Peyer's patch (tissue), 4 donors: ENCODE measurements at places on chromosomes 2 and 18. TPM values are rescaled to one million over a fixed set of nuclear protein-coding genes. Genes with fewer than 3 reads are reported as not detected.

HJURP gene
- 6.3 TPM for total RNA-seq

PSD4 gene
- 234 TPM for total RNA-seq

GTF2A1L gene
- not detected for total RNA-seq

CCDC74B gene
- not detected for total RNA-seq

IL1A gene
- not detected for total RNA-seq

TRIP12 gene
- total RNA-seq: 343 TPM

GRCh38 chr2:217739741-217740140 lies 263.1 kb downstream of the TNS1 start:
- no peak for DNase-seq

GRCh38 chr2:207720517-207721187 lies 9.2 kb downstream of the CCNYL1 start:
- no peak for DNase-seq

- DNase-seq: no peak
Observed at GRCh38 chr2:121282800-121283385, 2.1 kb downstream of the TFCP2L1 start.

DNA sequence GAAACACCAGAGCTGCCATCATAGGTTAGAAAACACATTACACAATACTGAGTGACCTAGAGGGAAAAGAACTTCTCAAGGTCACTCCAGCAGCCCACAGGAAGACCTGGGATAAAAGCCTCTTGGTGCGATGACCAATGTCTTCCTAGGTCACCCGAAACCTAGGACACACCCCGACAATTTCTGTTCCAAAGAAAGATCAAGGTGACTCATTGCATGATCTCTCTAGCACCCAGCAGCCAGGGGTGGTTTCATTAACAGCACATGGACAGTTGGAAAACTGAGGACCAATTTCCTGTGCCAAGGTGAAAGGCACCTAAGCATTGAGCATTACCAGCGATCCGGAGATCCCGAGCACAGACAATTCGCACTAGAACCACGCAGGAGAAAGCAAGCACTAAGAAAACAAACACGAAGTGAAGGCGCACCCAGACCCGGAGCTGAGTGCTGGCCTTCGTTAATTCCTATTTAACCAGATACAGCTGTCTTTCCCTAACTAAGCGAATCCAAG lies 1.5 kb downstream of the CACNB4 start:
- DNase-seq: no peak

- no peak for DNase-seq
Observed at GRCh38 chr2:227607941-227608340, 6.7 kb downstream of the SCYGR3 start.

DNA sequence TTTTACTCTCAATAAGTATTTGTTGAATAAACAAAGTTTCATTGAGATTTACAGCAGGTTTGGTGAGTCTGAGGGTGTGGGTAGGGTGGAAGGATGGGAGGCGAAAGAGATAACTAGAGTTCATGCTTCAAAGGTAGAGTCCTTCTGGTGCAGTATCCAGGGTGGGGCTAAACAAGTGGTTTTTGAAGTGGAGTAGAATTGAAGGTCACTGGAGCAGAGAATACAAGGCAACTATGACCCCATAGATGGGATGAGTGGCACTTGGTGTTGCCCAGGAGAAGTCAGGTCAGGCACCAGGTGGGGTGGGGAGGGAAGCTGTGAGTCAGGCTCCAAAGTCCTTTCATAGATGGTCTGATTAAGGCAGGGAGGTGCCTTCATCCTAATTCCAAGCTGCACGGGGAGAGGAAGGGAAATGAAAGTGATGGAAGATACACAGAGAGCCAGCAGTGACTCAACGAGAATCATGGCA lies 6.6 kb upstream of the CAB39 start:
- DNase-seq: no peak

DNA sequence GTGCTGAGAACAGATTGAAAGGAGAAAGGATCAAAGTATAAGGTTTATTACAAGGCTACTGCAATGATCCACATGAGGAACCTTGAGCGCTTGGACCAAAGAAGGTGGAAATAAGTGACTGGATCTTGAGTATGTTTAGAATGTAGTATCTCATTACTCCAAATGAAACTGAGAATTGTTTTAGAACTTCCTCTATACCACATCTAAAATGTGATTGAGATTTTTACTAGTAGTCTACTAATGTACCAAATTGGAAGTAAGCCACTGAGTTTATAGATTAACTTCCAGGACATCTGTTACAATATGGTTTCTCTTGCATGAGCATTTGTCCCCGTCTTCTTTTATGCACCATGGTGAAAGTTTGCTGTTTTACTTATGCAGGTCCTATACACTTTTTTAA lies 300.5 kb downstream of the SUCLG1 start:
- DNase-seq: no peak

GRCh38 chr18:11108947-11109346 lies 40.4 kb downstream of the PIEZO2 start:
- no peak for DNase-seq

DNA sequence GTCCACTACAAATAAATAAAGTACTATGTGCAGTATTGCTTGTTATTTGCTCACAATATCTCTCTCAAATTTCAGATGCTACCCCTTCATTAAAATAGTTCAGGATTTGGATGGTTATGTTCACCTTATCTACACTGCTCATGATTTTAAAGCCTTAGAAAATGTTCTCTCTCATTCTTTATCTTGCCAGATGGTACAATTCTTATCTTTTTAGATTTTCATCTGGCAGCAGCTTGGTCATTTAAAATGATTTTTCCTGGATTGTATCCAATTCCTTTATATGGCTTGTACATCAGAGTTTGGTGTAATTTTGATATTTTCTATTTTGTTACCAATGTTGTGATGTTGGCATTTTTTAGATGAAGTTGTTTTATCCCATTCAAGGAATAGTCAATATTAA lies 10.1 kb upstream of the ADAM23 start:
- no peak for DNase-seq

- no peak for DNase-seq
Observed at GRCh38 chr2:25981596-25982272, 563 bp downstream of the KIF3C start.

DNA sequence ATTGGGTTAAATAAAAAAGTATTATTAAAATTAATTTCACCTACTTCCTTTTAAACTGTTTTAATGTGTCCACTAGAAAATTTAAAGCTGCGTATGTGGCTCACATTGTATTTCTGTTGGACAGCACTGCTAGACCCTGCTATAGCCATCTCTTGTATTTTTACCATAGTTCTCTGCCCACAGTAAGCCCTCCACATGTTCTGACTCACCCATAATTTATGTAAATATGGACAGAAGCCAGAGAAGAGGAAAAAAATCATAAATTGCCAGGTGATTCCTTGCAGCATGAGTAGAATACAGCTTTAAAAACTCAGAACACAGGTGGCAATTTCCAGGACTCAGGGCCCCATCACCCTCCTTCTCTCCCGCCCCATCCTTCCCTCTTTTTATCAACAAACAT lies 142.4 kb upstream of the MEX3C start:
- DNase-seq: no peak
